Activated CD4-positive, alpha-beta T cell treated with anti-CD3 and anti-CD28 coated beads for 24 hours (primary cell): ENCODE measurements at places on chromosomes 12 and 14.

- no peak for DNase-seq
Observed at GRCh38 chr12:6961695-6962284, 8.7 kb downstream of the PHB2 start.

DNA sequence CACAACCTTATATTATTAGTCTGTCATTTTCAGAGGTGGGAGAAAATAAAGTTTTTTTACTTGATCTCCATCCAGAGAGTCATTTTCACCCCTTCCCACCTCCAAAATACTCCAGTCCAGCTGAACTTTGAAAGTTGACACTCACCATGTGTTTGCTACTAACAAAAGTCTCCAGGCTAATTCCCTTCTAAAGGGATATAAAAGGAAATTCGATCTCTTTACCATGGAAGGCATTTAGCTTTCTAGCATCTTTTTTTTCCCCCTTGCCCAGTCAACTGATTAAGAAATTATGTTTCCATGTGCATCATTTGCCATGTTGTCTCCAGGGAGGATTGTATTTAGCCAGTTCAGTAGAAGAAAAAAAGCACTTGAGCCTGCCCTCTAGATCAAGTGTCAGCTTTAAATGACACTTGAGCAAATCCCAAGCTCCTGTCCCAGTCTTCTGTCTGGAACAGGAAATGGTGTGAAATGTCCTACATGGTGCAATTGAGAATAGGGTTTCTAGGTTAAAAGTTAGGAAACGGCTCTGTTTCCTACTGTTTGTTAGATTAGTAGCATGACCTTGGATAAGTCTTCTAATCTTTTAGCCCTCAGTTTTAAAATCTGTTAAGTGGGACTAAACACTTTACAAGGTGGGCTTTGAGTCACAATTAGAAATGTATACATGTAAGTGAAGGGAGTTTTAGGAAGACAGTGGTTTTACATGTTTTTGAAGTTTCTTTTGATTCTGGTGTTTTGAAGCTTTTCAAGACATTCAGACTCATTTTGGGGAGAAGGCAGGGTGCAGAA is 67.2 kb downstream of the GNS start:
- no peak for DNase-seq

GRCh38 chr14:93719256-93719655 is 69.0 kb downstream of the PRIMA1 start:
- no peak for DNase-seq

GRCh38 chr14:104576970-104577332 is 2.6 kb upstream of the C14orf180 start:
- no peak for DNase-seq

- no peak for DNase-seq
Observed at GRCh38 chr14:50967790-50968189, 23.5 kb upstream of the PYGL start.

DNA sequence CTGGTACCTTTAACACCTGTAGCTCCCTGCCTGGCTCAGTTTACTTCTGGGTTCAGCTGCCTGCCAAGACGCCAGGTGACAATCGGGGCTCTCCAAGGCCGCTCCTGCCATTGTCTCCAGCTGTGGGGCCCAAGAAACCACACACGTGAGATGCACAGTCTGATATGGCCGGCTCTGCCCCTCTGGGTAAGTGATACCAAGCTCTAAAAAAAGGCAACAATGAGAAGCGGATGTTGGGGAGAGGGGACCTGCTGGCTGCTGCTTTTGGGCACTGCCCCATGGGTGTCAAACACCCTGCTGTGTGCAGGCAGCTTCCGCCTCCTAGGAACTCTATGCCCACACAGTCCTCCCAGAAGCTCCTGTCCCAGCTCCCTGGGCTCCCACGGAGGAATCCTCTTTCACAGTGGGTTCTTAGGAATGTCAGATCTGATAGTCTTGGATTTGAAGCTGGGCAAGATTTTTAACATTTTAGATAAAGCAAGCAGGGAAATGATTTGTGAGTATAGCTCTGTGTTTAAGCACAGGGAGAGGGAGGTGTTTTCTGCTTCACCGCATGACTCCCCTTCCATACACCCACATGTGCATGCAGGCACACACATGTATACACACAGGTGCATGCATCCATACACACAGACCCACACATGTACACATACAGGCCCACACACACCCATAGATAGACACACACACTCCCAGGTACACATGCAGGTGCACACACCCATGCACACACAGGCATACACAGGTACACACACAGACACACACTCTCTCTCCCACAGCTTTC is 1135.8 kb downstream of the BCL11B start:
- DNase-seq, result no peak

GRCh38 chr14:90489916-90490719 is 93.3 kb downstream of the CALM1 start:
- no peak for DNase-seq

DNA sequence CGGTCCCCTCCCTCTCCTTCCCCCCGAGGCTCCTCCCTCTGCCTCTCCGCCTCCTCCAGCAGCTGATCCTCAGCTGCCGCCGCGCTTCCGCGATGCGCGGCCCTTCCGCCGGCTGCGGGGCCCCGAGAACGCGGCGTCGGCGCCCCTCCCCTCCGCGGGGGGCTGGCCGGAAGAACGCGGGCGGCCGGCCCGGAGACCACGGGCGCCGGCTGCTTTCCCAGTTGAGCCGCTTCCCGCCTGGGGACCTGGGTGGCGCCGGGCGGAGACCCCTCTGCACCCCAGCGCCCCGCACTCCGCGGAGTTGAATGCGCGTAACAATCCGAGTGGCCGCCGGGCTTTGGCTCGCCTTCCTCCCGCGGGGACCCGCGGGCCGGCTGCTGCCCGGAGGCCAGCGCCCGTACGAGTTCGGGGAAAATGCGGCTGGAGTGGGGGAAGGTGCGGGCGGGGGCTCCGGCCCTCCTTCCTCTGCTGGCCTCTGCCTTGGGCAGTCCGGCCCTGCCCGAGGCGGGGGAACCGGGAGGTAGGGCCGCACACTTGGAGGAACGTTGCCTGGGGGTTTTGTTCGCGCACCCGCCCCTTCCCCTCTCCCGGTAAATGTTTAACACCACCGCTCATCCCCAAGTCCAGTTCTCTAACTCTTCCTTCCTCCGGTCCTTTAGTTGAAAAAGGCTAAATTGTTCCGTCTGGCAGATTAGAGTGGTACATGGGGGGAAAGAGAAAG is 393 bp upstream of the DCAF5 start:
- peak; percentile 87 for DNase-seq

DNA sequence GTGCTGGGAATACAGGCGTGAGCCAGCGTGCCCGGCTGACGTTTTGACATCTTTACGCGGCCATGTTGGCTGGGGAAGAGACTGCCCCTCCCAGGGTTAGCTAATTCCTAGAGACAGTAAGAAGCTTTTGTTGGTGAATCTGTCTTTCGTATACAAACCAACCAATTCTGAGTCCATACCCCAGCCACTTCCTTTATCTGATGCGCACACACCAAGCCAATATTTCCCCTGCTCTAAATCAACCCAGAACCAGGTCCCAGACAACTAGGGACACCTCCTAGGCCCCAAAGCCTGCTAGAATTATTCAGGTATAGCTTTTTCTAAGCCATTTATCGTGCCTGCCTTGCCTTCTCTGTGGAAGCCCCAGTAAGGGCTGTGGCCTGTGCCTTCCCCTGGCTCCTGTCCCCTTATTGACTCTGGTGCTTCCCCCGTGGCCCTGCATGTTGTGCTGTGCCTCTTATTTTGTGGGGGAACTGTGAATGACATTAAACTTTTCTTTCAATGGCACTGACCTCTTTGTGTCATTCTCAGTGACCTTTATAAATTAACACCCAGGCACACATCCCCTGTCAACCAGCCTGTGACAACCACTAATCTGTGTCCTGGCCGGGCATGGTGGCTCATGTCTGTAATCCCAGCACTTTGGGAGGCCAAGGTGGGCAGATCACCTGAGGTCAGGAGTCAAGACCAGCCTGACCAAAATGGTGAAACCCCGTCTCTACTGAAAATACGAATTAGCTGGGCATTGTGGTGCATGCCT is 10.7 kb upstream of the EVL start:
- no peak for DNase-seq

GRCh38 chr12:31220061-31220460 is 105.9 kb downstream of the SINHCAF start:
- no peak for DNase-seq

DNA sequence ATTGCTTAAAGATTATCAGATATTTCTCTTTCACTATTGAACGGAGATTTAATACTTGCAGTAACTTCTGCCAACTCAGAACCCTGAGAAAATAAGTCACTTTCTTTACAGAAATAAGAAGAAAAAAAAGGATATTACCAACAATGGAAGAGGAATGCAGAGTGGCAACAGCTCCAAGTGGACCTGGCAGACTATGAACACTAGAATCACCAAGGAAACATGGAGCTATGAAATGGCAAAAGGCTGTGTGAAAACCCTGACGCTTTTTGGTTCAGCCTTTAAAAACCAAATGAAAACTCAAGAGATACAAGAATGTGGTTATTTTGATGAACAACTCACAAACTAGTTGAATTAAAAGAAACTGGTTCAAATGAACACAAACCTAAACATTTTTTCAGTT is 17.7 kb downstream of the DTD2 start:
- DNase-seq, result no peak

GRCh38 chr12:120885521-120885920 is 18.6 kb downstream of the SPPL3 start:
- no peak for DNase-seq

- DNase-seq, result no peak
Observed at GRCh38 chr14:65506801-65507200, 94.3 kb downstream of the FUT8 start.

- DNase-seq, result no peak
Observed at GRCh38 chr12:122563361-122563760, 36.3 kb downstream of the KNTC1 start.

- DNase-seq, result no peak
Observed at GRCh38 chr12:51759175-51759574, 89.3 kb downstream of the FIGNL2 start.
